NAMALWA (cell line): ENCODE measurements at places on chromosomes 1 and 21.
A peak's percentile ranks its signal among the peaks of the same experiment; 100 is the strongest.

GRCh38 chr1:174743654-174744561 lies 255.8 kb upstream of the CACYBP start:
- peak; percentile 77 for DNase-seq

GRCh38 chr1:149845416-149845815 lies 54.0 kb upstream of the BOLA1 start:
- DNase-seq = peak; percentile 68

DNA sequence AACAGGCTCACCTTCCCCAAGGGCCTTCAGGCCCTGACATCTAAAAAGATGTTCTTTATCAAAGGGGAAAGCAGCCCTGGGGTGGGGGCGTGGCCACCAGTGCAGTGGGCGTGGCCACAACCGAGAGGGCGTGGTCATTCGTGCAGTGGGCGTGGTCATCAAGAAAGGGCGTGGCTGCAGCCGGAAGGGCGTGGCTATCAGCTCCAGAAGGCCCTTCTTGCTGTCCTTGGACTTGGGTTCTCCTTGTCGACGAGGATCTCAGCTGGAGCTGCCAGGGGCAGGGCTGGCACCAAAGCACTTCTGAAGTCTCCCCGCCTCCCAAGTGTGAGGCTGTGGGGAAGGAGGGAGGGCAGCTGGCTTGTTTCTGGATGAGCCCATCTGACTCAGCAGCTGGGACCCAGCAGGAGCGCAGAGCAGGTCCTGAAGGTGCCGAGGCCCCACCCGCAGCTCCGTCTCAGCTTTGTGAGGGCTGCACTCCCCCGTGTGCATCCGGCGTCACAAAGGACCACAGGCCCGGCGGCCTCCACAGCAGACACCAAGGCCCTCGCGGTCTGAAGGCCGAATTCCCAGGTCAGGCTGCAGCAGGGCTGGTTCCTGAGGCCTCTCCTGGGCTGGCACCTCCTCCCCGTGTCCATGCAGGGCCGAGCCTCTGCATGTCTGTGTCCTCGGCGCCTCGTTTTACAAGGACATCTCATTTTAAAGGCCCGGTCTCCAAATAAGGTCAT lies 12.8 kb downstream of the PDE9A start:
- peak; percentile 60 for DNase-seq

DNA sequence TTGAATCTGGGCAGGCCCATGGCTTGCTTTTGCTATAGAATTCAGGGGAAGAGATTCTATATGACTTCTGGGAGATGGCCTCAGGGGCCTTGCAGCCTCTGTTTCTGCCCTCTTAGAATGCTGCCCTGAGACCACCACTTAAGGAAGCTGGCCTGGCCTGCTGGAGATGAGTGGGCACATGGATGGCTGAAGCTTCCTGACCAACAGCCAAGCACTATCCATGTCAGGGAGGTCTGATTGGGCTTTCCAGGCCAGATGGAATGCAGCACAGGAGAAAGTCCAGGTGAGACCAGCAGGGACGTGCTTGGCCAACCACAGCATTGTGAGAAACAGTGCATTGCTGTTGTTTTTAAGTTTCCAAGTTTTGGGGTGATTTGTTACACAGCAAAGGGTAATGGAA lies 308.1 kb downstream of the PTPRU start:
- DNase-seq = no peak

- DNase-seq = no peak
Measured at GRCh38 chr1:198622001-198622400, 16.8 kb upstream of the PTPRC start.

GRCh38 chr1:248858096-248858890 lies 592 bp downstream of the ZNF692 start:
- DNase-seq = peak; percentile 83

- DNase-seq = no peak
Measured at GRCh38 chr1:225950905-225951497, 10.0 kb upstream of the LEFTY2 start.

GRCh38 chr1:159121526-159121925 lies 45.0 kb upstream of the AIM2 start:
- DNase-seq = no peak
